ENCODE measurements at places on chromosomes 11 and 22. TPM values are rescaled to one million over a fixed set of nuclear protein-coding genes. Genes with fewer than 3 reads are reported as not detected.
A peak's percentile ranks its signal among the peaks of the same experiment; 100 is the strongest.

OR4D5 gene
- not detected for total RNA-seq

DNA sequence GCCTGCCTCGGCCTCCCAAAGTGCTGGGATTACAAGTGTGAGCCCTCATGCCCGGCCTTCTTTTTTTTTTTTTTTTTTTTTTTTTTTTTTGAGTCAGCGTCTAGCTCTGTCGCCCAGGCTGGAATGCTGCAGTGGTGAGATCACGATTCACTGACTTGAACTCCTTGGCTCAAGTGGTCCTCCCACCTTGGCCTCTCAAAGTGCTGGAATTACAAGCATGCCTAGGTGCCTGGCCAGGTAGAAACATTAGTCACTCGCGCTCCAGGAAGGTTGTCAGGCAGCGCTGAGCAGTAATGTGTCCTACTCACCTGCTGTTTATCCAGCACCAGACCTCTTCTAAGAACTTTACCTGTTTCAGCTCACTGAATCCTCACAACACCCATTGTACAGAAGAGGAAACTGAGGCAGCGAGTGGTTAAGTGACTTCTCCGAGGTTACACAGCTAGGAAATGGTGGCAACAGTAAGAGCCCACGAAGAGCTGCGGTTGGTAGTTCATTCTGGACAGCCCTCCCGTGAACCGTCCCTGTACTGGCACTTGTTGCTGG is 496 bp upstream of the CST6 start:
- H3K4me3 ChIP-seq: peak overlapping the region; percentile 37
- peaks cover 22% of the 10 kb centered on the region for H3K27me3 ChIP-seq
- no peaks in the 10 kb centered on the region for H3K36me3 ChIP-seq
- DNase-seq: peak; percentile 86
- peaks cover 17% of the 10 kb centered on the region for H3K4me1 ChIP-seq

- H3K4me3 ChIP-seq: no peak overlapping the region
- peaks cover 16% of the 10 kb centered on the region for H3K4me1 ChIP-seq
- H3K27me3 ChIP-seq: no peaks in the 10 kb centered on the region
- no peak for DNase-seq
- no peak overlapping the region for H3K27ac ChIP-seq
Measured at GRCh38 chr11:398826-399225, 4.8 kb downstream of the PKP3 start.

DNA sequence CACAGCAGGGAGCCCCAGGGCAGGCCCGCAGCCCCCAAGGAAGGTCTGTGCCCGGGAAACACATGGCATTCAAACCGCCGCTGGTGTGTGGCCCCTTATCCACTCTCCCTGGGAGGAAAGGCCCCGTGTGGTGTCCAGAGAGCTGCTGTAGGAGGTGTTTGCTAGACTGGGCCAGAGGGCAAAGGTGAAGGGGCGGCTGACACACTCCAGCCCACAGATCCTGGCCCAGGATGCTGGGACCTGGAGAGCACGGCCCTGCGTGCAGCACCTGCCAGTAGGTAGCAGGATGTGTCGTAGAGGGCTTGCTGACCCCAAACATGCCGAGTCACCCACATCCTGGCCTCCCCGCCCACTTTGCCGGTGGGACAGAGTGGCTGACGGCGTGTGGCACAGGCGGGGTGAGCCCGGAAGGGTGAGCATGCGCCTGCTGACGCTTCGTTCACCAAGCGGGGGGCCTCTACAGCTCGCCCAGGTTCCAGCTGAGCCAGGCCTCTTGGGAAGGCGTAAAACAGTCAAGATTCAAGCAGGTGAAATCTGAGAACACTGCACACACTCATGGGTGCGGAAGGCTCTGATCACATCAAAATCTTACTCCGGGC is 11.0 kb downstream of the OSBPL5 start:
- peaks cover 39% of the 10 kb centered on the region for H3K4me1 ChIP-seq
- DNase-seq: no peak
- no peak overlapping the region for H3K27ac ChIP-seq

NAV2 gene
- 36.9 TPM for total RNA-seq

DNA sequence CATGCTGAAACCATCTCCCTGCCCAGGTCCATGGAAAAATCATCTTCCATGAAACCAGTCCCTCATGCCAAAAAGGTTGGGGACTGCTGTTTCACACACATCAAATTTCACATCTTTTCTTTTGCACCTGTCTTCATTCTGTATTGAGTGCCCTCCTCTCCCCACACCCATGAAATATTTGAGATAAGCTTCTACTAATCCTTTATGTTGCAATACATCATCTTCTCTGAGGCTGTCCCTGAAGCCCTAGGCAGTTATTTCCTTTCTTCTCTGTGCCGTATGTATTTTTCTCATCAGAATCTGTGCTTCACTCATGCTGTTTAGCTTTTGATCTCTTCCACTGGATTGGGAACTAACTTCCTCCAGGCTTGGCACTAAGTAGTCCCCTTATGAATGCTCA is 40.0 kb upstream of the RRM1 start:
- no peak for DNase-seq
- no peak overlapping the region for H3K4me3 ChIP-seq
- peaks cover 5% of the 10 kb centered on the region for H3K4me1 ChIP-seq
- H3K36me3 ChIP-seq: peaks cover 27% of the 10 kb centered on the region
- H3K27ac ChIP-seq: no peak overlapping the region
- no peaks in the 10 kb centered on the region for H3K27me3 ChIP-seq

DNA sequence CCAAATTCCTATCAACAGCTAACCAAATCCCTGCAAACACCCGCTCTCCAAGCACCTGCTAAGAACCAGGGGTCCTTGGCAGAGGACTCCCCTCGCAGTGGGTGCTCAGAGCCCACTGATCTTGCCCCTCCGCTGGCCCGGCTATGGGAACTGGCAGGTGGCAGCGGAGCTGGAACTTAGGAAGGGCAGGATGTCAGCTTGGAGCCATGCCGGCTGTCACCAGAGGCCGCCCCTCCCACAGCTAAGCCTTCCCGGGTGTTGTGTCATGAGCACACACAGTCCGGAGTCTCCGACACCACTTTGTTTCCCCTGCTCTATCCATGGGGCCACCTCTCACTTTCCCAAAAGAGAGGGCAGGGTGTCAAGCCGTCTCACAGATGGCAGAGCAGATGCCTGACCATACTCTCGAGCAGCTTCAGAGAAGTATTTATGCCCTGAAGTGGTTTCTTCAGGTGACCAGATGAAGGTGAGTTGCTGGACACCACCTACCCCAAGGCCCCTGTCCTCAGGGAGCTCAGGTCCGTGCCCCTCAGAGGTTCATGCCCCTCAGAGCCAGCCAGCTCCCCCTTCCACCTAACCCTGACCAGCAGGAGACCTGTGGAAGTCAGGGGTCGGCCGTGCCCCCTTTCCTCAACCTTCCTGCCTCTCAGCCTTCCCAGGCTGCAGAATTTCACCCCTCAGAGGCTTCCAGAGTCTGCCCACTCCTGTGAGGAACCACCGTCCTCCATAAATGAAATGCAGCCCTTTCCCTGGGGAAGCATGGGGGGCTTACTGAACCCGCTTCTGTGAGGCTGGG is 545.7 kb upstream of the B3GAT1 start:
- H3K4me3 ChIP-seq: no peak overlapping the region
- H3K27ac ChIP-seq: no peak overlapping the region
- no peak for DNase-seq
- H3K4me1 ChIP-seq: no peaks in the 10 kb centered on the region

GRCh38 chr22:34490886-34491285 is 570.6 kb upstream of the LARGE1 start:
- no peak overlapping the region for H3K27ac ChIP-seq
- no peak for DNase-seq
- no peaks in the 10 kb centered on the region for H3K27me3 ChIP-seq
- H3K4me3 ChIP-seq: no peak overlapping the region

DNA sequence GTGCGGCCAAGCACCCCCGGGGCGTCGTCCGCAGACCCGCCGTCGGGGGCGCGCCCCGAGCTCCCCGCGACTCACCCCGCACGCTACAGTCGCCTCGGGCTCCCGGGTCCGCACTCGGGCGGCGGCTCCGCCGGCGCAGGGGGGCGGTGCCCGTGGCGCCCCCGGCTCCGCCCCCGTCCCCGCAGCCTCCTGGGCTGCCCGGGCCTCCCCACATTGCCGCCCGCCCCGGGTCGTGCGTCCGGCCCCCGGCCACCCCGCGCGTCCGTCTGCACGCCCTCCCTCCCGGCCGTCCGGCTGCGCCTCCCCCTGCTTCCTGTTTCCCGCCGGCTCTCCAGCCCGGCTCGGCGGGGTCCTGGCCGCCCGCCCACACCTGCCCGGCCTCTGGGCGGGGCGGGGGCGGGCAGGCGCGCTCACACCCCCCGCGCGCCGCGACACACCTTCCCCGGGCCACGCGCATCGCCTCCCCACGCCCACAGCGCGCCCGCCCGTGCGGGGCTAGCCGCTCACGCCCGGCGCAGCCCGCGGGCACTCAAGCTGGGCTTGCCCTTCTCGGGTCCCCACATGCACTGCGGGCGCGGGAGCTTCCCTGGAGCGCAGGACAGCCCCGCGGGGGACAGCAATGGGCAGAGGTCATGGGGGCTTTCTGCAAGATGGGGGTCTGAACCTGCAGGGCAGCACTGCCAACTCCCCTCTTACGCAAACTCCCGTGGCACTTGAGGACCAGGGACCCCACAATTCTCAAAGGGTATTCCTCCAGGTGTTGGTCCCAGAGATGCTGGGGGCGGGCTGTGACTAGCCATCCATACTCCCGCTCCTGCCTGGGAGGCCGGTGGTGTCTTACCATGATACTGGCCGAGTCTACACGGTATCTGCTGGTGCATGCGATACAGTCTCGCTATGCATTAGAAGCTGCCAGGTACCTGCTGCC is at the start of gene CARD10:
TSS of gene CARD10 (minus strand) at position 148 of the 928 bp plus-strand sequence. CDS start 215 bp downstream, outside the sequence.
- no peaks in the 10 kb centered on the region for H3K36me3 ChIP-seq
- peaks cover 13% of the 10 kb centered on the region for H3K4me1 ChIP-seq
- peaks cover 22% of the 10 kb centered on the region for H3K27me3 ChIP-seq
- H3K27ac ChIP-seq: peak within 1 kb of the TSS; percentile 64
- peak within 1 kb of the TSS; percentile 68 for H3K4me3 ChIP-seq

OR4D6 gene
- total RNA-seq: not detected

GRCh38 chr22:37990301-37990700 is 5.9 kb upstream of the SOX10 start:
- no peak for DNase-seq
- no peaks in the 10 kb centered on the region for H3K4me1 ChIP-seq
- H3K27me3 ChIP-seq: no peaks in the 10 kb centered on the region
- H3K36me3 ChIP-seq: no peaks in the 10 kb centered on the region
- no peak overlapping the region for H3K4me3 ChIP-seq

DNA sequence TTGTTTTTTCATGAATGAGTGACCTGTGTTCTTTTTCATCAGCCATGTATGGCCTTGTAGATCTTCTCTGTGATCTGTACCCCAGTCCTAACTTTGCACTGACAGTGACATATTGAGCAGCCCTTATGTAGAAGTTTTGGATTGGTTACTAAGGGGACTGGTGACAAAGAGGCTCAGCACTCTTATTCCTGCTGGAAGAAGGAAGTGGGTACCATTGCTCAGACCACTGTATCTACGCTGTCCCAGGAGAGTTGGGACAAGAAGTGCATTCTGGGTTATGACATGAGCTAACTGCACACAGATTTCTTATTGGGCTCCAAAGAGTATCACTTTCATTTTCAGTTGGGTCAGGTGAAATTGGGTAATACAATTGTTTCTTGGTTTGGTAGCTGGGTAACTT is 107.8 kb upstream of the RASSF10 start:
- H3K27me3 ChIP-seq: no peaks in the 10 kb centered on the region
- H3K4me3 ChIP-seq: no peak overlapping the region
- H3K4me1 ChIP-seq: no peaks in the 10 kb centered on the region
- DNase-seq: no peak
- H3K36me3 ChIP-seq: peaks cover 25% of the 10 kb centered on the region
- no peak overlapping the region for H3K27ac ChIP-seq

NECTIN1 gene
- 9.1 TPM for total RNA-seq

GRCh38 chr11:95324826-95325225 is 93.8 kb upstream of the SESN3 start:
- no peaks in the 10 kb centered on the region for H3K27me3 ChIP-seq
- H3K4me3 ChIP-seq: no peak overlapping the region
- DNase-seq: no peak
- no peaks in the 10 kb centered on the region for H3K4me1 ChIP-seq
- no peaks in the 10 kb centered on the region for H3K36me3 ChIP-seq

TIGD3 gene
- total RNA-seq: 0.18 TPM

TSPAN18 gene
- total RNA-seq: 38.4 TPM

GRCh38 chr11:8060801-8061554 is 20.0 kb upstream of the TUB start:
- H3K4me1 ChIP-seq: peaks cover 4% of the 10 kb centered on the region
- DNase-seq: no peak
- H3K27ac ChIP-seq: no peak overlapping the region
- no peak overlapping the region for H3K4me3 ChIP-seq

DNA sequence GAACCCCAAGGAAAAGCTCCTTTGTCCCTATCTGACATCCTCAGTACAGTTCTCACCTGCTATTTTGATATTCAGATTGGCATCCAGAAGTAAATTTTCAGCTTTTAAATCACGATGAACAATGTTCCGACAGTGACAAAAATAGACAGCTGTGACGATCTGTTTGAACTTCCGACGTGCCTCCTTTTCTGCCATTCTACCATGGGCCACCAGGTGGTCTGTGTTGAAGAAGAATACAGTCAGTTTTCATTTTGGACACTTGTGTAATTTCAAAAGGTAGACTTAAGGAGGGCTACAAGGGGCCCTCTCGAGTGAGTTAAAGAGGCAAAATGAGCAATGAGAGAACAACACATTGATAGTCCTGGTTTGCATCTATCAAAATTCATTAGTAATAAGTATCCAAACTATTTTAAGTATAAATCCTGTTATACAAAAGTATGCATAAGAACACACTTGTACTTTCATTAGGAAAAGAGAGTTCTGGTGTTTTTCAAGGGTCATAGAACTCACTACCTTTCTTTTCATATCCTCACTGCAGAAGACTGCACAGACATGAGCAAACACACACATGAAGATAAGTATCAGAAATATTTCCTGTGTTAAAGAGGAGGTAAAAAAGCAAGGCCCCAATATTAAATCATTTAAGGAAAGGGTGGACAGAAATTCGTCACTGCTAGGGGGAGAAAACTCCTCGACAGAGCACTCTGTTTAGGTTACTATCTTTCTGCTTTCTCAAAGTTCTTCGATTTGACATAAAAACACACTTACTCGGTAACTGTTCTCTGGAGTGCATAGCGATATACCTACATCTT is 89.9 kb upstream of the APOA1 start:
- peaks cover 45% of the 10 kb centered on the region for H3K4me1 ChIP-seq
- H3K27me3 ChIP-seq: no peaks in the 10 kb centered on the region
- no peak for DNase-seq
- no peak overlapping the region for H3K4me3 ChIP-seq
- no peak overlapping the region for H3K27ac ChIP-seq

DNA sequence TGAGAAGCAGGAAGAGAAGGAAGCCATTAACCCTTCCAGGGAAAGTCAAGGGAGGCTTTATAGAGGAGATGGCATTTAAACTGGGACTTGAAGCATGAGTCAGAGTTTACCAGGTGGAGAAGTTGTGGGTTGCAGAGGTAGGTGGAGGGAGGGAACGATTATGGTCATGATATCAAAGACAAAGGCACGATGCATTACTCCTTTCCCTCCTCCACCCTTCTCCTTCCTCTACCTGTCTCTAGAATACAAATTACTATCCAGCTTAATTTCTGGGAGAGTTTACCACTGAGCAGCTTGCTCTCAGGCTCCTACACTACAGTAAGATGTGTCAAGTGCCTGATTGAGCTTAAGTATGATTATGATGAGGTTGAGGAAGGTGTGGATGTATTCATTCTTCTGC is 151.7 kb downstream of the NELL1 start:
- no peaks in the 10 kb centered on the region for H3K36me3 ChIP-seq
- H3K4me1 ChIP-seq: no peaks in the 10 kb centered on the region
- H3K27ac ChIP-seq: no peak overlapping the region
- H3K4me3 ChIP-seq: no peak overlapping the region
